ENCODE measurements at places on chromosomes 5 and 9.

- no peak for DNase-seq
Observed at GRCh38 chr5:75242067-75242466, 5.4 kb upstream of the ANKRD31 start.

DNA sequence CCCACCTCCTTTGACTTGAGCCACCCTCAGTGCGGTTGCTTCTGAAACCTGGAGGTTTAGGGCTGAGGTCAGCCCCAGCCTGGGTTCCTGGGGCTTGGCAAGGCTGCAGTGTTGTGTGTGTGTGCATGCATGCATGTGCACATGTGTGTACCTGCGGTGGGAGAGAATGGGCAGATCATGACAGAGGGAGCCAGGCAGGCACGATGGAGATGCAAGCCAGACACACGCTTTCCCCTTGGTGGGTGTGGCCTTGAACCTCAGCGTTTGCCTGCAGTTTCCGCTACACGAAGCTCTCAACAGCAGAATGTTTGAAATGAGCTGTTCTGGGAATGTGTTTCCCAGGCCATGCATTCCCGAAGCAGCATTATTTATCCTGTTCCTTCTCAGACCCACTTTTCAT, 65.9 kb upstream of the RAPGEF1 start:
- DNase-seq = no peak

- DNase-seq = peak; percentile 94
Observed at GRCh38 chr5:9924614-9925013, 294.5 kb upstream of the TAS2R1 start.

- no peak for DNase-seq
Observed at GRCh38 chr9:32704343-32704742, 68.9 kb upstream of the TAF1L start.

- no peak for DNase-seq
Observed at GRCh38 chr5:88667496-88668201, 215.3 kb downstream of the MEF2C start.

- no peak for DNase-seq
Observed at GRCh38 chr5:136840601-136841000, 475.3 kb upstream of the TRPC7 start.

DNA sequence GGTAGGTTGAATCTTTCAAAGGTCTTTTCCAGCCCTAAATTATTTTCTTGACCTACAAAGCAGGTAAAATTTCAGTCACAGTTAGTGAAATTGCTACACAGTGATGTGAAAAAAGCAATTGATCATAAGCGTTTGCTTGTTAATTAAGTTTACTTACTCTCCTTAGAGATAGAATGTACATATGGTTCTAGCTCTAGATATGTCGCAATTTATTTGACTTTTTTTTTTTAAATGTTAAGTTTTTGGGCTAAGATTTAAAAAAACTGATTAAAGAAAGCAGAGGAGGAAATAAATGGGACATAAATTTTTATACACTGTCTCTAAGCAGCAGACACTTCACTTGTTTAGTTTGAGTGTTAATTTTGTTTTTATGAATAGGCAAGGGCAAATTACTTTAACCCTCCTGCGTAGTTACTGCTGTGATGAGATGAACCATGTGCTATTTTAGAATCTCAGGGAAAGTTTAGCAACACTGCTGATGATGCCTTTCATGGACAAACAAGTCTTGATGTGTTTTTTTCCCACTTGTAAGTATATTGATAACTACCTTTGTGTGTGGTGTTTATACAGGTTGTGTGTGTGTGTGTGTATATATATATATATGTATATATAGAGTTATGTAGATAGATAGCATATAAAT, 38.3 kb upstream of the FAM120AOS start:
- DNase-seq = no peak

DNA sequence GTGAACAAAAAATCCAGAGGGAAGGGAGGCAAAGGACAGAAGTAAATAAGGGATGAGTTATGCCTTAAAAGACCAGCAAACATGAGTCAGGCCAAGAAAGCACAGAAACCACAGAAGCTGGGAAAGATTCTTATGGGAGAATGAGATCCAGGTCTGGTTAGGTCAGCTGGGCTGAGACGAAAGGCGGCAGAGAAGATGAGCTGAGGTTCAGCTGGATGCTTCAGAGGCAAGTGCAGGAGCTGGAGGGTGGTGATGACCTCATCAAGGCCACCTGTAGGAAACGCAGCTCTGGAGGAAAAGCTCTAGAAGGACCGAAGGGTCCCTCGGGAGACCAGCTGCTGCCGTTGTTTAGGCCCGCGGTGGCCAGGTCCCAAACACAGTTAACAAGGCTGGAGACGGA, 152.0 kb downstream of the MYO10 start:
- peak; percentile 64 for DNase-seq

- DNase-seq = no peak
Observed at GRCh38 chr5:109550077-109550476, 139.7 kb upstream of the MAN2A1 start.

- DNase-seq = peak; percentile 17
Observed at GRCh38 chr5:78295035-78295961, 800 bp upstream of the AP3B1 start.

- DNase-seq = no peak
Observed at GRCh38 chr9:121807069-121807822, 155.8 kb downstream of the DAB2IP start.

DNA sequence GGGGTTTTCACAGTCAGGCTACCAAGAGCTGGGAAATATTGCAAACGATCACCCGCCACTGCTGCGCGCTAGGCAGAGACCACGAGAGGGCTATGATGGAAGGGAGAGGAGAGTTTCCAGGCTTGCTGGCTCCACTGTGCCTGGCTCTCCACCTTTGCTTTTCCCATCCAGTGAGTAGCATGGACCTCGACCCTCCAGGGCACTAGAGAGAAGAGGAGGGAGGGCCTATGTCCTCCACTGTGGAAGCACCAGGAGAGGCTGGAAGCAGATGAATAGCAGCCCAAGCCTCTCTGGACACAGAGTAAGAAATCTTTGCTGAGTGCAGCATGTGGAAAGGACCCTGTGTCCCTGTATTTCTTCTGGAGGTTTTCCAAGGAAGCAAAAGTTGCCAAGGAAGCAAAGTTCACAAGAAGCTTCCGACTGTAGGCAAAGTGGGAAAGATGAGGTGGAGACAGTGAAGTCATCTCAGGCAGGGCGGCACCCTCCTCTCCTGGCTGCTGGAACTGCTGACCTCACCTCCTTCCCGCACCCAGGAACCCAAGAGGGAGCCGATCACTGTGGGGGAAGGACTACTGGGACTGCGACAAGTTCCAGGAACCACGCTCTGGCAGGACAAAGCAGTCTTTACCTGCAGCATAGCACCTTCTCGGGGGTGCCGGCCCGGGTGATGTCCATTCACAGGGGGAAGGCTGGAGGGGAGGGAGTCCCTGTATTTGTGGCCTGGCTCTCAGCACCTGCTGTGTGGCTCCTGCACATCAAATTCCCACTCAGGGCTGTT, 79.6 kb downstream of the CSNK1A1 start:
- DNase-seq = no peak

GRCh38 chr5:172868924-172869591, 35.0 kb downstream of the ERGIC1 start:
- peak; percentile 87 for DNase-seq

DNA sequence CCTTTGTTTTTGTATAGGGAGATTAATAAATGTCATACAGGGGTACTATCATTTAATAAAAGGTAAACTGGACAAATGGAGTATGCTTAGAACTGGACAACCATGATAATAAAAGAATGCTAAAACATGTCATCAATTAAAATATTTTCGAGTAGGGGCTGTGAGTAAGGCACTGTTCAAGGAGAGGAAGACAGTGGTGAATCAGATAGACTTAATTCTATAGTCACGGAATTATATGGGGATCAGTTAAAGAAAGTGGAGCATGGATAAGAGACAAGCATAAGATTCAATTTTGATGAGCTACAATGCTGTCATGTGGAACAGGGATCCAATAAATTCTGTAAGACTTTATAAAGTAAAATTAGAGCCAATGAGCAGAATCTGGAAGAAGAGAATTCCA, 104.5 kb downstream of the HMHB1 start:
- DNase-seq = peak; percentile 68

- no peak for DNase-seq
Observed at GRCh38 chr5:156694598-156694997, 155.5 kb upstream of the PPP1R2B start.

DNA sequence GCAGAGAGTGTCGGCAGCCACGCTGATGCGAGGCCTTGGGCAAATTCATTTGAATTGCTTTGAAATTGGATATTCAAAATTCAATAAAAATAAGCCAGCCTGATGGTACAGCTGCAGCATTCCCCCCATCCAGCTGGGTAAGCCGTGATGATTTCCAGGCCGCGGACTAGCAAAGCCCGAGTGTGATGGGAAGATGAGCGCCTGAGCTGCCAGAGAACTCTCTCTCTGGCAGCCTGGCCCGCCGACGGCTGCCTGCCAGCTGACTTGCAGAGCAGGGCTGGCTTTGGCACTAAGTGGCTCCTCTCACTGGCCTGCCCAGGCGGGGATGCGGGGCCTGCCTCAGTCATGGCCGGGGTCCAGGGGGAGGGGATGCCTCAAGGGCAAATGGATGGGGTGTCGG, 268.3 kb upstream of the WWC1 start:
- peak; percentile 45 for DNase-seq

DNA sequence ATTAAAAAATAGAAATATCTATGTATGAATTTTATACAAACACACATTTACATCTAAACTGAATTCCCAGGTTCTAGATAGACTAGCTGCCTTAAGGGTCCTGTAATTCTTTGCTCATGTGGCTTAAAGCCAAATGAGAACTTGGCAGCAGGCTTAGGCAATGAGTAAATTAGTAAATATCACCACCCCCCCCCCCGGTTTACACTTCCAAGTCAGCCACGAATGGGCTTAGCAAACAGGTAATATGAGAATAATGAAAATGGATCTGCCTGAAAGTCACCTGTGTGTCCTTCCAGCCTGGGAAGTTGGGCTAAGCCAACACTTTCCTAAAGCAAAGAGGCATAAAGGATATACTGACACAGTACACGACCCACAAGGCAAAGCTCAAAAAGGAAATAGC, 108.6 kb downstream of the KLHL3 start:
- no peak for DNase-seq

- DNase-seq = peak; percentile 60
Observed at GRCh38 chr5:150272531-150272930, 17.0 kb downstream of the CAMK2A start.

GRCh38 chr5:74866596-74867162, 492 bp upstream of the FAM169A start:
- DNase-seq = no peak

GRCh38 chr5:107270561-107270960, 400.2 kb downstream of the EFNA5 start:
- no peak for DNase-seq

Measured in fibroblast of skin of abdomen (primary cell).